ENCODE measurements at places on chromosomes 6 and 20. TPM values are rescaled to one million over a fixed set of nuclear protein-coding genes. Genes with fewer than 3 reads are reported as not detected.

GRCh38 chr6:72724545-72724944, 102.7 kb downstream of the KCNQ5 start:
- no peak for DNase-seq

- no peak for DNase-seq
These were observed 71.9 kb upstream of the MLN start for GRCh38 chr6:33875696-33876095.

DNA sequence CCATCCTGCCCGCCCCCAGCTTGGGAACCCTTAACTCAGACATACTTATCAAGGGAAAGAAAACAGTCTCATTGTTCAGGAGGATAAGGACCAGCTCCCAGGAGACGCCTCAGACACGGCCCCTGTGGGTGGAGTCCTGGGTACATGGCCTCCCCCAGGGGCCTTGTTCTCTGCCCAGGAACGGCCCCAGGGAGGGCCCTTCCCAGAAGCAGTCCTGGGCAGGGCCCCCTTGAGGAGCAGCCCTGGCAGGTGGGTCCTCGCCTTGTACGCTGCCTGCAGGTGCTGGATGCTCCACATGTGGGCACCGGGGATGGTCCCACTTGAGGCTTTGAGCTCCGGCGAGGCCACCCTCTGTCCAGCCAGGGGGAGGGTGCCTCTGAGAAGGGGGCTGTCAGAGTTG, 4.5 kb upstream of the GATA5 start:
- no peak for DNase-seq

GRCh38 chr20:34643928-34644327, 33.0 kb downstream of the PIGU start:
- no peak for DNase-seq

DNA sequence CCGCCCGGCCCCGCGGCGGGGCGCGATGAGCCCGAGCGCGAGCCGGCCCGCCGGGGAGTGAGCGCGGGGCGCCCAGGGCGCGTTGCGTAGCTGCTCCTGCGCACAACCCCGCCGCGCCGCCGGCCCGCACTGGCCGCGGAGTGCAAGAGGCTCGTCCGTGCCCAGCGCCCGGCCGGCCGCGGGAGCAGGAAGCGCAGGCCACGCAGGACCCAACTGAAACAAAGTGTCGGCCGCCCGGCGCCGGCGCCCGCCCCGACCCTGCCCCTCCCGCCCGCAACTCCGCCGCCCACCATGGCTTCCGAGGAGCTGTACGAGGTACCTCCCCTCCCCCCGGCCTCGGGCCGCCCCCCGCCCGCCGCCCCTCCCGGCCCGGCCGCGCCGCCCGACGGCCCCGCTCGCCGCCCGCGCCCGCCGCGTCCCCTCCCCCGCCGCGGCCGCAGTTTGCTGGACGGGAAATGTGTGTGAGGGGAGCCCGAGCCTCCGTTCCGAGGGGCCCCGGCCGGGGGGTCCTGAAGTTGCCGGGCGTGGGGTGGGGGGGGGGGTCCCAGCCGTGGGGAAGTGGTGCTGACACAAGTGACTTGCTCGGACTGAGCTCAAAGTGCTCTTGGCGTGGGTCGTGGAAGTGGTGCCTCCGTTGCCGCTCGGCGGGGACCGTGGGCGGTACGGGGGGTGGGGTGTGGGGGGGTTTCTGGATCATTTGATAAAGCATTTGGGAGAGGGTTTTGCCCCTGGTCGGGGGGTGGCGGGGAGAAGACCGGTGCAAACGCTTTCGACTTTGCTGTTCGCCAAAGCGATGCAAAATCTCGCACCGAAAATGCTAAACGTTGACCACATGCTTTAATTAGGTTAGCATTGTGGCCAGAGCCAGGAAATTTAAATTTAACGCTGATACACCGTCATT, 539 bp downstream of the CDYL start:
- DNase-seq = peak; percentile 74

DNA sequence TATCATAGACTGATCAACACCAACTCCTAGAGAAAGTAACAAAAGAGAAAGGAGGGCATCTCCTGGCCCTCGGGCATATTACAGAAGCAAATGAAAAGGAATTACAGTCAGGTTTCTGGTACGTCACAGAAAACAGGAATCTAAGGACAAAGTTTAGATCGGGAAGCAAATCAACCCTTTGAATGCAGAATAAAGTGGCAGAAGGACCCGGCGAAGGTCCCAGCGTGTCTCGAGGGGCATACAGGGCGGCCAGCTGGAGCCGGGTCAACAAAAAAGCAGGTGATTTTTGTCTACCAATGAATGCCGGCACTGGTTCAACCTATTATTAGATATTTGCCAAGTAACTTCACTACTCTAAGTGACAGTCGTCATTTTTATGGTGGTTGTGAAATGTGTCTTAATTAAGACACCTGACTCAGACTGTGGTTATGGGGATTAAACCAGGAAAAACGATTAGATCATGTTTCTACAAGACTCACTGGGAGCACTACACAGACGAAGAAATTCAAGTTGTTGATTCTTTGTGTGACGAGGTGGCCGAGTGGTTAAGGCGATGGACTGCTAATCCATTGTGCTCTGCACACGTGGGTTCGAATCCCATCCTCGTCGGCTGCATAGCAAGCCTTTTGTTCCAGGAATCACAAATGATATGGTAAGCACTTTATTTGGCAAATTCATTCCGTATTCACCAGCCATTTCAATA, 12.4 kb upstream of the ZSCAN9 start:
- DNase-seq = peak; percentile 76

DNA sequence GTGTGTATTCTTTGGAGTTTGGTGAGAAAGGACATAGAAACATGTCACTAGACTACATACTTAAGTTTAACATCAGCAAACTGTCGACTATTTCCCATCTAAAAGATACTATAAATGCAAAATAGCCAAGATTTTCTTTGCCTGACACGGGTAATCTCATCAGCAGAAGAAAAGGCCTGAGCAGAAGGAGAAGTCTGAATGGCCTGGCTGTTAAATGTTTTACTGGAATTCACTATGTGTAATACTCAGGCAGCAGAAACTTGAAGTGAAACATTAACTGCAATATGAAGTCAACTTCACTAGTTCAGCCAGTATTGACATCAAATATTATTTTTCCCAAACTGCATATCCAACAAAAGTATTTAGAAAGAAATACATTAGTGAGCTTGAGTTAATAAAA, 6.4 kb upstream of the DSE start:
- DNase-seq = no peak

DNA sequence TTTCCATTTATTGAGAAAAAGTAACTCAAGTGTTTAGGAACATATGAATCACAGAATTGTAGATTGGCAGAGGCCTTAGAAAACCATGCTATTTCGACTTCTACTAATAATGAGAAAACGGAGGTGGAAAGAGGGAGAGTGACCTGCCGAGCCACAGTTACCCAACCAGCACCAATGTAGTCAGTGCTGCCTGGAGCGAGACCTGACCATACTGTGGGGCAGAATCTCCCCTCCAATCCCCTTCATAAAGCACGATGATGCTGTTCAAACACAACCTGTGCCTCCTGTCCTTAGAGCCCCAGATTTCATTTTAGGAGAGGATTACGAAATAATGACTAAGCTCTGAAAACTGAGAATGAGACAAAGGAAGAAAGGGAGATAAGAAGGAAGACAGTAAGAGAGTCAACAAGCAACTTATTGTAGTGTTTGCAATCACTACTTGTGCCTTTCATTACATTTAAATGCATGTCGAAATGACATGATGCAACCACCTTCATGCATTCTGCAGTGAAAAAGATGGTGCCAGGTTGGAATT, 70.6 kb downstream of the ATXN1 start:
- no peak for DNase-seq

DNA sequence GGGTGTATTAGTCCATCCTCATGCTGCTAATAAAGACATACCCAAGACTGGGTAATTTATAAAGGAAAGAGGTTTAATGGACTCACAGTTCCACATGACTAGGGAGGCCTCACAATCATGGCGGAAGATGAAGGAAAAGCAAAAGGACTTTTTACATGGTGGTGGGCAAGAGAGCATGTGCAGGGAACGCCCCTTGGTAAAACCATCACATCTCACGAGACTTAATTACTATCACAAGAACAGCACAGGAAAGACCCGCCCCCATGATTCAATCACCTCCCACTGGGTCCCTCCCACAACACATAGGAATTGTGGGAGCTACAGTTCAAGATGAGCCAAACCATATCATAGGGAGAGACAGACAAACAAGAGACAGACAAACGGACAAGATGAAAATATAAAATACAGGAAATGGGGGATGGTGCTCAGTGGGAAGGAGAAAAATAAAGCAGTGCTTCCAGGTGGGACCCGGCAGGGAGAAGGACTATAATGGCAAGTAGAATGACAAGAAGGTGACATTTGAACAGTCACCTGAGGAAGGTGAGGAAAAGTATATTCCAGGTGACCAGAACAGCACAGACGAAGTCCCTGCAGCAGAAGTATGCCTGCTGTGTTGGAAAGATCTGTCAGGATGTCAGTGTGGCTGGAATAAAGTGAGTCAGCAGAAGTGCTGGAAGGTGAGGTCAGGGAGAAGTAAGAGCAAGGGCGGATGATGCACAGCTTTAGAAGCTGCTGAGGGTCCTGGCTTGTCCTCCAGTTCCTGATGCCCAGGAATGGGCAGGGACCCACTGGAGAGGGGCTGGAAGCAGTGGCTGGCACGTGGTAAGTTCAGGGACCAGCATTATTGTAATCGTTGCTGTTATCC, 61.1 kb downstream of the SLC2A10 start:
- DNase-seq = no peak

DNA sequence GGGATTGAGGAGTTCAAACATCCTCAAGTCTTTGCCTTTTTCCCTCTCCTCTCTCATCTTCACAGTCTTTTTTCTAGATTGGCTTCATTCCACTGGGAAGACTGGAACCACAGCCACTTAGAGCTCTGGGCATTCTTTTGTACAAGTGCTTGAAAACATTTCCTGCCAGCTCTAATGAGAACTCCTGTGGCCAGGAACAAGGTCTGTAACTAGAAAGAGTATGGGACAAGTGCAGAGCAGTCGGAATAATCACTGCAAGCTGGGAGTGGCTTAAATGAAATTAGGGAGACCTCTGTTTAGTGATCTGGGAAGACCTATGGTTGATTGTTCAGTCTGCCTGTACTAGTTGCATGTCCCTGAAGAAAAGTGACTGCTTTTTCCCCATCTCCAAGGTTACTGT, 41.0 kb upstream of the SMIM8 start:
- no peak for DNase-seq

DNA sequence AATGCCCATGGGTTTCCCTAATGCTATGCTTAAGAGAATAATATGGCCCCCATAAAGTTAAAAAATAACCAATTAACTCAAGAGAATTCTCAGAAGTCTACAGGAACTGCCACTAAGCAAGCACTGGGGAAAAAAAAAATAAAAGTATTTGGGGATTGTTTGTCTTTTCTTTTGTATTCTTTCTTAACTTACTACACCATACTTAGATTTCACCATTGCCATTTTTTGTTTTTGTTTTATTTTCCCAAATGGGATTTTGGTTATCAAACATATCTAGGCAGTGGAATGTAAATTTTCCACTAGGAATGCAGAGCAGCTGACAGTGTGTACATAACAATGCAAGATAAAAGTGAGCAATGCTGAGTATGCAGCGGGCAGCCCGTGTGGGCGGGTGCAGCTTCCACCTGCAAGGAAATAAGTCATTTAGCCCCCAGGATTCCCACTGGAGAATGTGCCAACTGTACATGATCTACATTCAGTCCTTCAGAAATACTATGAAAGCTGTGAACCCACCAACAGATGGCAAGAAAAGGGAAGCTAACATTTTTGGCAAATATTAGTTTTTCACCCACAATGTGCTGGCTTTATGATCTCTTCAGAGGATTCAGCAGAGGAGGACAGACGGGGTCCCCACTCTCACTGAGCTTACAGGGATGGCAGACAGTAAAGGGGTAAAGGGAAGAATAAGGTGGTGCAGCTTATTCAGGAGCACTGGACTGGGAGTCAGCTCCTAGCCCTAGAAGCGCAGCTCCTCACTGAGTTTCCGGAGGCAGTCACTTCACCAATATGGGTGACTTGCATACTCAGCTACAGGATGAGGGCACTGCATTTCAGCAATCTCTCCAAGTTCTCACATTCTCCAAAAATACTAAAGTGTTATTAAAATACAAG, 44.4 kb downstream of the DCDC2 start:
- no peak for DNase-seq

DNA sequence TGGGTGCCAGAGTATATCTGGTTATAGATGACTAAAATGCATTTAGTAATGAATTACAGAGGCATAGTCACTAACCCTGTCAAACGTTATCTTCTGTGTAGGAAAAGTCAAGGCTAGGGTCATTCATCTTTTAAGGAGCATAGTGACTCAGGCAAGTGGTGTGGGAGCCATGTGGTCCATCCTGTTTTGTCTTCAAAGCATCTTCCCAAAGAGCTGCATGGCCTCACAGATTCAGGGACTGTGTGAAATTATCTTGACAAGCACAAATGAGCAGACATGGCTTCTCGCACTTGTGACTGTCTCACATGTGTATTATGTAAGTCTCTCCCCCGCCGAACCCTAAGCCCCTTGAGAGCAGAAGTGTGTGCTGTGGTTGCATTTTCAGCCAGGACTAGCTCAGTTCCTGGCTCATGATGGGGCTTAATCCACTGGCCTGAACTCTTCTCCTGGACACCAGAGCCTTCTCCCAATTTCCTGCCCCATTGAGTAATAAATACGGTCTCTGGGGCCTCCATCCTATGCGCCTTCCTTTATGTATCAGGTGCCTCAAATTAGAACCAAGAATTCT, 769.1 kb downstream of the QKI start:
- no peak for DNase-seq

- DNase-seq = no peak
These were observed 116.5 kb upstream of the CCDC28A start for GRCh38 chr6:138657065-138657425.

- DNase-seq = no peak
These were observed 51.2 kb upstream of the GPR31 start for GRCh38 chr6:167208819-167209576.

DNA sequence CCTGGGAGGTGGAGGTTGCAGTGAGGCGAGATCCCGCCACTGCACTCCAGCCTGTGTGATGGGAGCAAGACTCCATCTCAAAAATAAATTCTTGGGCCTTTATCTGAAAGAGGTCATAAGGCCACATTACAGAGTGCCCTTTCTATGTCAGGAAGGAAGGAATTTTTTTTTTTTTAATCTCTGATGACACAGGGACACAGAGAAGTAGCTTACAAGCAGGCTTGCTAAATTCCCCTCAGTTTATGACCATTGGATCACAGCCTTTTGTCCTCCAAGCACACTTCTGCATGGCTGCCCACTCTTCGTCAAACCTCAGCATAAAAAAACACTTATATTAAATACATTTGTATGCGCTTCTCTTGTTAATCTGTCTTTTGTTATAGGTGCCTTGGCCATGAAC, 7.5 kb upstream of the IFNGR1 start:
- DNase-seq = no peak

DNA sequence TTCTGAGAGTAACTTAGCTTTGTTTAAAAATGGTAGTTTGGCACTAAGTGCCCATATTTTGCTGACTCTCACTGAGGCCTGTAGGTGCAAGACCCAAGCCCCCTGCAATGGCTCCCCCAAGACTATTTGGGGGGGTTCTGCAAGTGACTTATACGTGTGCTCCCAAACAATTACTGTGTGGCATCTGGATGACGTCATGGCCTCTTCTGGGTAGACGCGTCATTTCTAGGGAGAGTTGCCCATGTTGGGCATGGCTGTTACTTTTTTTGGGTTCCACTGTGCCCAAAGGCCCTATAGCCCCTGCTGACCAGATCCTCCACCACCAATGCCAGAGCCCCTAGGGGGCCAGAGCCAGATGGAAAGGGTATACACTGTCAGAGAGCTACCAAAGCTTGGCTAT, 110.3 kb upstream of the MYLIP start:
- DNase-seq = no peak

The MLN gene
- not detected for total RNA-seq

The CCDC170 gene
- 1.7 TPM for total RNA-seq

The POPDC3 gene
- 0.73 TPM for total RNA-seq

The DACT2 gene
- 1.2 TPM for total RNA-seq

The OR2J3 gene
- not detected for total RNA-seq

The SLC22A16 gene
- total RNA-seq = 0.46 TPM
